ENCODE measurements at places on chromosomes 7 and 10.

- no peak for DNase-seq
These were observed 74.9 kb downstream of the ADCYAP1R1 start for GRCh38 chr7:31126976-31127375.

- DNase-seq = no peak
These were observed 72.5 kb upstream of the UCN3 start for GRCh38 chr10:5292196-5292735.

DNA sequence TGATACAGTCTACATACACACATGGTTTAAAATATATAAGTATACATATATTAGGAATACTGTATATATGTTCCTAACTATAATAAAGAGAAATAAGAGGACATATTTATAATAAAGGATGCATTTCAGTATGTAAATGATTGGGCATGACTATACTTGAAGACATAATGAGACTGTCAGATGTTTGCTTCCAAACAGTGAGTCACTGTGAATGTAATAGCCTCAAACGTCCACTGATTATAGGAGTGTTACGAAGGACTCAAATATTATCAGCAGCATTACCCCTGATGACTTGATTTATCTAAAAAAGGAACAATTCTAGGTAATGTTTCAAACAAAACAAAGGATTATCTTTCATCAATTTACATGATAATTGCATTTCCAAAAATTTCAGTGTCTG, 39.9 kb upstream of the NRBF2 start:
- no peak for DNase-seq

DNA sequence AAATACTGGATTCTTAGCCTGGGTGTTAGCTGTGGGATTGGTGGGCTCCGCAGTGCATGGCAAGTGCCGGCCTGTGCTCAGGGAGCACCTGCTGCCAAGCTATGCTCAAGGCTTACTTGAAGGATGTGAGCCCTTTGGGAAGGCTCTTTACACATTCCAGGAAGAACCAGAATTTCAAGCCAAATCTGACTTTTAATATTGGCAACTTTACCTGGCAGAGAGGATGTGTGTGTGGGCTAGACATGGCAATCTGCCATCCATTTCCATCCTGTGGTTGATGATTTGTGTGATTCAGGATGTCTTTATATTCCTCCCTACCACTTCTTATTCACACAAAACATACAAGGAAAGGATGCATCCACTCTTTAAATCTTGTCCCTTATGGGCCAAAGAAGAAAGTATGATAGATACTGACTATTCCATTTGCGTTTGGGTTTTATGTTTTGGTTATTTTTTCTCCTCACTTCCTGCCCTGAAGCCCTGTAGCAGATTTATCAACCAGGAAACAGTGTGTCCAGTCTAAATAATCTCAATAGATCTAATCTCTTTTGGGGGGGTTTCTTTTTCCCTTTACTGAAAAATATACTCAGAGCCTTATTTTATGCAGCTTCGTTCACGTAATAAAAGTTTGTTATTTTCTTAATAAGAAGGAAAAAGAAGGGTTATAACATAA, 247.1 kb downstream of the COBL start:
- no peak for DNase-seq

DNA sequence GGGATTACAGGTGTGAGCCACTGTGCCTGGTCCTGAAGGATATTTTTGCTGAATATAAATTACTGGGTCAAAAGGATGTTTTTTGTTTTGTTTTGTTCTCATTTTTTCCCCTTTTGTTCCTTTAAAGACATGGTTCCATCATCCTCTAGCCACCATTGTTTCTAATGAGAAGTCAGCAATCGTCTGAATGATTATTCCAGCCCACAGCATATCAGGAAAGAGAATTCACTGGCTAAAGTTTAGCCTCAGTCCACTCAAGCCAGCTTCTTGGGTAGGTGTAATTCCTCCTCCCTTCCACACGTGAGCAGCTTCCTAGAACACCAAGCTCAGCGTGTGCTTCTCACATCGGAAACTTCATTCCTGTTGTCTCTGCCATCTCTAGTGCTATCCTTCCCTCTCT, 112.8 kb upstream of the INSIG1 start:
- DNase-seq = no peak
